ENCODE measurements at places on chromosomes 1 and 21.

DNA sequence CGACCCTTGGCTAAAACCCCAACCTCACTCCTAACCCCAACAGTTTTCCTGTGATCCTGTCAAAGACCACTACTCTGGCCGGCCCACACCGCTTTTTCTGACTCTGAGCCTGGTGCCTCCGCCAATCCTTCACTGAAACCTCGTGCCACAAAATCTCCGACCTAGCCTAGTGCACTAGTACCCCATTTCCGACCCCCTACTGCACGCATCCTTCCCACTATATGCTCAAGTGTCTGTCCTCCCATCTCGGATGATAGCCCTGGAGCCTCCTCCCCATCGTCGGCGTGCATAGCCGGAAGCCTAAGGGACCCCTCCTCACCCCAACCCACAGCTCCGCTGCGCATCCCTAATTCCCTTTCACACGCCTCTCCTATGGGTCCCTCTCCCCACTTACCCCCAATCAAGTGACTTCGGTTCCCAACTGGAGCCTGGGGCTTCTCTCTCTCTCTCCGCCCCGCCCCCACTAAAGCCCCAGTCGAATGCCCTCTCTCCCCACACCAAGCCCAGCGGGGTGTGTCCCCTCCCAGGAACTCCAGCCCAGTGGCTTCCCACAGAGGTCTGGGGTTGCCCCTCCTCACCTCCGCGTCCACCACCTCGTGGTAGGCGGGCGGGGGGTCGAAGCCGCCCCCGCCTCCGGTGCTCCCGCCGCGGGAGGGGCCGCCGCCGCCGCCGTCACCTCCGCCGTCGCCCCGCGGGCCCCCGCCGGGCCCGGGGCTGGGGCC, 791 bp downstream of the USP24 start:
- peak; percentile 38 for DNase-seq

DNA sequence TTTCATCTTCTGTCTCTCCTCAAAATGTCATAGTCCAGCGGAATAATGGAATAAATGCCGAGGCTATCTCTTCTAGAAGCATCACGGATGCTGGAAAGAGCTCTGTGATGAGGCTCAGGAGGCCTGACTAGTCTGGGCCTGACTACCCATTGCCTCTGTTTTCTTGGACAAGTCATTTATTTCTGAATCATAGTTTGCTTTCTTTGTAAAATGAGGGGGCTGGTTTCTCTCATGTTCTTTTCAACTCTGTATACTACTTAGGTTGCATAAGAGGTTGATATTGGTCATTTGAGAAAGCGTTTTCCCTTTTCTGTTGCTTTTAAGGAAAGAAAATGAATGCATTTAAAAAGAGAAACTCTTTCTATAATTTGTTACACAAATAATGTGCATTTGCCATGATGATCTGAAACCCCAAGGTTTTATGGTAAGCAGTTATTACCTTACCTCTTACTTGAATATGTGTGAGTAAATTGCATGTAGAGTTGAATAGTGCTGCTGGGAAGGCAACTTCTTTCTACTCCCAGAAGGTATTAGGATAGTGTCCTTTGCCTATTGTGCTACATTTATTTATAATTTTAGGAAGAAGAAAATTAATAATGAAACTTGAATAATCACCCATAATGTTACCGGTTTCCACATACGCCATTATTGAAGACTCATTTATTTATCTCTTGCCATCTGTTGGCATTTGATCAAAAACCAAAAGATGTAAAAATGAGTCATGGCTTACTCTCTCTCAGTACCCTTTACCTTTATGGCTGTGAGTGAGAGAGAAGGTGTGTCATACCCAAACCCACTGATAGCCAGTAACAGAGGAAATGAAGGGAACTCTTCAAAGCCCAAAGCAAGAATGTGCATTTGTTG, 179.1 kb downstream of the FASLG start:
- DNase-seq: no peak

DNA sequence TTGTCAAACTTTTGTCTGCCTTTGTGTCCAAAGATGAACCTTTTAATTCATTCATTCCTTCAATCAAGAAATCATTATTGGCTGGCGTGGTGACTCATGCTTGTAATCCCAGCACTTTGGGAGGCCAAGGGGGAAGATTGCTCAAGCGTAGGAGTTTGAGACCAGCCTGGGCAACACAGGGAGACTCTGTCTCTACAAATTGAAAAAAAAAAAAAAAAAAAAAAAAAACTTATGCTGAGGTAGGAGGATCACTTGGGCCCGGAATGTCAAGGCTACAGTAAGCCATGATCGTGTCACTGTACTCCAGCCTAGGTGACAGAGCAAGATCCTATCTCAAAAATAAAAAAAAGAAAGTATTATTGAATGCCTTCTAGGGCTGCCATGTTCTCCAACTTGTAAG, 51.3 kb upstream of the CXADR start:
- DNase-seq: no peak

DNA sequence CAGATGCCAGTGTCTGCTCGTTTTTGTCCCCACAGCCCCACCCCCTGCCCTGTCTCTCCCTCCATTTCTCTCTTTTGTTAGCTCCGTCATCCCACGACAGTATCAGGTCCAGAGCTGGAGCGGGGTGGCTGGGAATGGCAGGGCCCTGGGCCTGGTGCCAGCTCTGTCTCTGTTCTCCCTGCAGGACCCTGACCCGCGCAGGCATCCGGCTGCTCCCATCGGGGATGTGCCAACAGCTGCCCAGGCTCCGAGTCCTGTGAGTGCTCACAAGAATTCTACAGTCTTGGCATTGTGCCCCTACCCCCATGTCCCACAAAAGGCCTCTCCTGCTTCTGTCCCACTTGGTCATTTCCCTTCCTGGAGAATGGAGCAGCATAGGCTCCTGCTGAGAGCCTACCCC, 37.4 kb downstream of the UBE2T start:
- no peak for DNase-seq

DNA sequence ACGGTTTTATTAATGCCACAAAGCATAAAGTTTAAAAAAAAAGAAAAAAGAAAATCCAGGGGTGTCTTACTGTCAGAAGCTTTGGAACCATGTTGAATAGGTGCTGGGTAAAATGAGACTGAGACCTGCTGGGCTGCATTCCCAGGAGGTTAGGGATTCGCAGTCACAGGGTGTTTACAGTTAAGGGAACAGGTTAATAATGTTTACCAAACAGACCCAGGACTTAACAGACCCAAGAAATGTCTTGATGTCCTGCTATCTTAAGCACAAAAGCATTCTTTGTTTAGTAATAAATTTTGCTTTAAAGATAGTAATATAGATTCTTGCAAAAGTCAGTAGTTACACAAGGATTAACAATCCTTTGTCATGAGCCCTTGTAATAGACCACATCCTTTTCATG, 54.7 kb downstream of the OLFML3 start:
- no peak for DNase-seq

GRCh38 chr1:54070171-54070837, 16.9 kb downstream of the TCEANC2 start:
- no peak for DNase-seq

GRCh38 chr1:3773572-3774275, 1.2 kb downstream of the SMIM1 start:
- no peak for DNase-seq

DNA sequence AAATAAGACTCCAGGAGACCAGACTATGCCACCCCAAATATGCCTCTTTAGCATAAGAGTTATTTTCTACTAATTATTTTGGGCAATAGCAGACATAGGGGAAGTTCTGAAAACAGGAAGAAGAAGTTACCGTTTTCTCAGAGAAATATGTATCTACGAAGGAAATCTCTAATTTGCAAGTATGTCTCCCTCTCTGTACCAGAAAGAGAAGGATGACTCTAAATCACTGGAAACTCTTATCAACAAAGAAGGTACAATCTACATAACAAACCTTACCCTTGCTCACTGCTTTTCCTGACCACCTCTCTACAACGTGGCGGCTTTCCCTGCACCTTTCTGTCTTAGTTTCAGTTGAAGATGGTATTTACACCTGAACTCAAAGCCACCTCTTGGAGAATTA, 49.0 kb downstream of the OMA1 start:
- DNase-seq: no peak

GRCh38 chr1:79847700-79848099, 841.2 kb upstream of the ADGRL4 start:
- DNase-seq: no peak

DNA sequence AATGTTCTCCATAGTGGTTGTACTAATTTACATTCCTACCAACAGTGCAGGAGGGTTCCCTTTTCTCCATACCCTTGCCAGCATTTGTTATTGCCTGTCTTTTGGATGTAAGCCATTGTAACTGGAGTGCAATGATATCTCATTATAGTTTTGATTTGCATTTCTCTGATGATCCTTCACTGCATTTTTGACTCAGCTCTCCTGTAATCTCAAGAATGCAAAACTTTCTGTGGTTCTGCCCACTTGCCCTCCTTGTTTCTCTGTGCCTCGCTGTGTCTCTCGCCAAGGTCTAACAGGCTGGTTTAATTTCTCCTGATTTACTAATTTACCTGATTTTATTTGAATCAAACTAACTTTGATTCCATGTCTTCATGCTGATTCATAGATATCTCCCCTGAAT, 407.9 kb downstream of the ZP4 start:
- DNase-seq: no peak

GRCh38 chr1:109750241-109750882, 9.5 kb upstream of the GSTM3 start:
- DNase-seq: no peak

DNA sequence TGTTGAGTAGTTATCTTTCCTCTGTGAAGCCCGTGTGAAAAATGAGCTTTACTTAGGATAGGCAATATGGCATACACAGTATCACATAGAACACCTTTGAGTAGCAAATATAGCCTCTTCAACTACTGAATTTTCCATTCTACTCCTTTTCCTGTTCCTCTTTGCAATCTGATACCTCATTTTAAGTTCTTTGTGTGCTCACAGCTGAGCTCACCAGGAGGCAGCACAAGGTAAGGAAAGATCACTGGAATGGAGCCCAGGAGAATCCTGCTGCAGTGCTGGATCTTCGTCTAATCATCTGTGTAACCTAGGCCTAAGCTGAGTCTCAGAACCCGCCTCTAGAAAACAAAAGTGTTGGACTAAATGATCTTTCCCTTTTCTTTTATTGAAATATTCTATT, 171.0 kb downstream of the LRRC40 start:
- no peak for DNase-seq

GRCh38 chr1:11600836-11601235, 53.4 kb downstream of the FBXO2 start:
- DNase-seq: no peak

GRCh38 chr1:100930494-100930893, 34.6 kb downstream of the SLC30A7 start:
- DNase-seq: no peak

DNA sequence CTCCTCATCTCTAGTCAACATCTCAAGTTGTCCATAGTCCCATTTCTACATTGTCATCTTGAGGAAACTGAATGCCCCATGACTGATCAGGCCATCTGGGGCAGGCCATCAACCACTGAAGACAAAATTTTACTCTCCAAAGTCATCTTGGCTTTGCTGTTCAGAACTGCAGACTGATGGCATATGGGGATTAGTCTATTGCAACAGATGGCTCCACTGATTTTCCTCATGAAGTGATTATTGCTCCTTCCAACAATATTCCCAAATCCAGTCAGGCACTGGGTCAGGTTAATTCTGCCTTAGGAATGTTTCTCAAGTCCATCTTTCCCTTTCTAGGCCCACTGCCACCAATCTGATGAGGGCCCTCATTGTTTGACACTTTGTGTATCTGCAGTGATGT, 101.7 kb downstream of the ESRRG start:
- no peak for DNase-seq

GRCh38 chr21:38352536-38353219, 95.9 kb downstream of the KCNJ15 start:
- peak; percentile 28 for DNase-seq

- no peak for DNase-seq
These were observed 341.0 kb upstream of the USP24 start for GRCh38 chr1:55555956-55556725.

DNA sequence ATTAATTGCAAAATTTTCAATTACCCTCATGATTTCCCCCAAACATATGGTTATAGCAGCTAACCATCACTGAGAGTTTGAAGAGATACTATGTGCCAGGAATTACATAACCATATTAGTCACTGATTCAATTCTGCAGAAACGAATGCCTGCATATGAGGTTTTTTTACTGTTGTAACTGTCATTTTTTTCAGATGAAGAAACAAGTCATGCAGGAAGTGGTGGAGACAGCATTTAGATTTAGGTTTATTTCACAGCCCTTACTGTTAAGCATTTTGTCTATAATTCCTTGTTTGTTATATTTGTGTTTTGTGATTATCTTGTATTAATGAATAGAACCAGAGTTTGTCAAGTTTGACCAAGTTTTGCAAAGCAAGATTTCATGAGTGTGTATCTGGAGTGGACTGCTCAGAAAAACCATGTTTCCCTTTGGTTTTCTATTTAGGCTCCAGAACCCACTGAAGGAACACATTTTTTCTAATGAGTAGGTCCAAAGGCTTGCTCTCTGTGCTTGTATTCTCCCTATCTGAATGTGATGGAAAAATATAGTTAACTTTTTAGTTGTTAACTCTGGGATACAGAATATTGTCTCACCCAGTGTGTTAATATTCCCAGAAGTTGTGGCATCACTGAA, 308.5 kb upstream of the ADAMTS5 start:
- no peak for DNase-seq

GRCh38 chr1:93395195-93395594, 49.5 kb downstream of the DR1 start:
- DNase-seq: no peak

GRCh38 chr1:66084442-66084841, 291.7 kb downstream of the PDE4B start:
- DNase-seq: no peak

DNA sequence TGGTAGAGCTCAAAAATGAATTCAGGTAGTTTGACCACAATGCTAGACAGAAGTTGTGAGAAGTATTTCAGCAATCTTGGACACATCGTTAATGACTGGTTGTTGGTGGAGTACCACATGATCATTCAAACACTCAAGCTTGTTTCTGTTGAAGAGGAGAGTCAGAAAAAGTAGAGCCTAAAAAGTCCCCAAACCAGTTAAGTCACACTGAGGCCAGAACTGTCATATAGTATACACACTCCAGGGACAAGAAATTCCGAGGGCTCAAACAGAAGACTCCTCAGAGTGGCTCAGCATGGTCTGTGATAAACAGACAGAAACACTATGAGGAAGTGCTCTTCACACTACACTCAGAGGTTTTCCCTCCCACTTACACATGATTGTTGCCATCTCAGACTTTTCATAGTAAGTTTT, 5.8 kb downstream of the TRIM33 start:
- no peak for DNase-seq

GRCh38 chr1:15400627-15401026, 9.1 kb upstream of the EFHD2 start:
- no peak for DNase-seq

- no peak for DNase-seq
These were observed 444.7 kb downstream of the CAMTA1 start for GRCh38 chr1:7229696-7230631.

All from stimulated activated CD4-positive, alpha-beta T cell treated with anti-CD3 and anti-CD28 coated beads, Interleukin-12 subunit alpha, Interleukin-12 subunit beta, amount 100 ng/mL, for 4 hours (primary cell).